ENCODE measurements at places on chromosomes 2 and 18.
A peak's percentile ranks its signal among the peaks of the same experiment; 100 is the strongest.

DNA sequence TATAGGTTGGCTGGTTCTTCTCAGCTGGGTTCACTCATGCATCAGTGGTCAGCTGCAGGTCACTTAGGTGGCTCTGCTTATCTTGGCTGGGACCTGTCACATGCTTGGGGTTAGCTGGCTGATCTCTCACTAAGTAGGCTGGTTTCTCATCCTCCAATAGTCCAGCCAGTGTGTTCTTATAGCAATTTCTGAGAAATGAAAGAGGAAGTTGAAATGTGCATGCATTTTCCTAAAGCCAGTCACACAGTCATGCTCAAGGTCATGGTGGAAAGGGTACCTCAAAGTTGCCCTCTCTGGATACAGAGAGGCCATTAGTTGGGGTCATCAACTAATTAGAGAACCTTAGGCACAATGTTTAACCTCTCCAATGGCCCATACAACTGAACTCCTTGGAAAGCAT, 64.4 kb downstream of the KLHL29 start:
- DNase-seq: no peak

- no peak for DNase-seq
These were observed 769 bp downstream of the ALMS1 start for GRCh38 chr2:73386342-73386868.

GRCh38 chr2:98924910-98925309, 11.1 kb downstream of the CRACDL start:
- DNase-seq: peak; percentile 41

- DNase-seq: no peak
These were observed 40.0 kb upstream of the FRZB start for GRCh38 chr2:182906454-182906853.

DNA sequence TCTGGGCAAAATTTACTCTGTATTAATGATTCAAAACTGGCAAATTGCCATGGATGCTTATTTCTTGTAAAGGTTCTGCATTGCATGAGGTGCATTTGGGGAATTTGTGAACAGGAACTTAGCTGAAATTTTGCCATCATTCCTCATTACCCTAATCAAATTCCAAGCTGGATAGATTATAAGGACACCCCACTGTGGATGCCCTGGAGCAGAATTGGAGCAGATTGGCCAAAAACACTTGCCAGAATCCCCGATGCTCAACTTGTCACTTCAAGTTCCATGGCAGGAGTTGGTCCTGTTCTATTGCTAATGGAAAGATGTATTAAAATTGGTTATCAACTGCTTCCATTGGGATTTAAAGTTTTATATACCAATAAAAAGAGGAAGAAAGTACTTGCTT, 237.9 kb downstream of the CCDC102B start:
- DNase-seq: no peak

- DNase-seq: peak; percentile 90
These were observed 11.4 kb upstream of the ALPI start for GRCh38 chr2:232444409-232445148.

- peak; percentile 81 for DNase-seq
These were observed 118.7 kb downstream of the KCTD1 start for GRCh38 chr18:26429535-26430226.

- DNase-seq: no peak
These were observed 251.6 kb downstream of the BCL2 start for GRCh38 chr18:63067939-63068338.

- no peak for DNase-seq
These were observed 226.2 kb downstream of the CDH2 start for GRCh38 chr18:27950648-27951228.

- DNase-seq: no peak
These were observed 24.2 kb downstream of the LMAN2L start for GRCh38 chr2:96715658-96716057.

DNA sequence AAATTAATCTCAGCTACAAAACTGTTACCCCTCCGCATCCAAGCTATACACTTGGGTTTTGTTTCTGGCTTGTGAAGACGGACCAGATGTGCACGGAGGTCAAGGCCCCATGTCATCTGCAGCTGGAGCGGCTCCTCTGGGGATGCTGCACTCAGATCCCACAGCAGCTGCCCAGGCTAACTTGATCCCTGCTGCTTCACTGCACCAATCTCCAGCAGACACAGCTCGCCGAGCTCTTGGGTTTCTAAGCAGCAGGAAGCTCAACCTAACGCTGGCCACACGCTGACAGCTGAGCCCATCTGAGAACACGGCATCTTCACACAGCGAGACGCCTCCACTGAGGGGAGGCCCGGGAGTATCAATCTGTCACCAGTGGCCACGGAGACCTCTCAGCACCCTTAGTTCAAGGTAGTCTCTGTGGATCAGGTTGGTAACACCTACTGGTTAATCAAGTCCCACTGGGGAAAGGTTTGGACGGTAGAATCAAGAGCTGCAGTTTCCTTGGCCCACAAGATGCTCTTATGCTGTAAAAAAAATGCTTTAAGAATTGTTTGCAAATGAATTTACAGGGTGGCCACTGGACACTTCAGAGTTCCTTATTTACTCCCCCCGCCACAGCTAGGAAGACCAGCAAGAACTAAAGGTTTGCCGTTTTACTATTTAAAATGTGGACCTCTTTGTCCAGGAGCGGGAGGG, 67.5 kb downstream of the EMILIN2 start:
- DNase-seq: peak; percentile 34

- no peak for DNase-seq
These were observed 31.0 kb downstream of the RNF125 start for GRCh38 chr18:32049393-32050171.

DNA sequence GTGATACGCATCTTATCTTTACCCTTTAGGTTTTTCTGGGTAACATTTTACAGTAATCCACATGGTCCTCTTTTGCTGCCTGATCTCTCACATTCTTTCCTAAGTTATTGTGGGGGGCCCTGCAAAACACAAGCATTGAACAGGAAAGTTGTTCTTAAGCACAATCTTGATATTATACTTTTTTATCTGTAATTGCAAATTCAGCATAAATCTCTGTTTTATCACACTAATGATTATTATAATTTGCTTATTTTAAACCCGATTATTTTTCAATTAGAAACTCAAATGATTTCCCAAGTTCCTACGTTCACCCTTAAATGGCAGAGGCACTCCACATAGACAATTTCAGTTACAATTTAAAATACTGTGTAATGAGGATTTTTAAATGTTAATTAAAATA, 386.0 kb upstream of the GYPC start:
- no peak for DNase-seq

- no peak for DNase-seq
These were observed 1.4 kb downstream of the TOGARAM2 start for GRCh38 chr2:28982381-28982950.

DNA sequence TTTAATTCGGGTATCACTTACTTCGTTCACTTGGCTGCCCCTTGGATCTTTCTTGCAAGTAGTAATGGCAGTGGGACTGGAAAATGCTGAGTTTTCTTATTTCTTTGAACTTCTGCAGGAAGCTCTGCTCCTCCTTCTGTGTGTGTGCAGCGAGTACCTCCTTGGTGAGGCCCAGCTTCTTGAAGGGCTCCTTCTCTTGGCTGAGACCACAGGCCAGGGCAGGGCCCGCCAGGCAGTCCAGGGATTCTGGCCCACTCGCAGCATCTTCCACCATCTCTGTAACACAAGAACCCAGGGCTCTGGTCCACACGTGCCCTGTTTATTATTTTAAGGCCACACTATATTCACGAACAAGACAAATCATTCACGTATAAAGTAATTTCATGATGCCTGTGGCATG, 15.8 kb upstream of the HES6 start:
- DNase-seq: no peak

DNA sequence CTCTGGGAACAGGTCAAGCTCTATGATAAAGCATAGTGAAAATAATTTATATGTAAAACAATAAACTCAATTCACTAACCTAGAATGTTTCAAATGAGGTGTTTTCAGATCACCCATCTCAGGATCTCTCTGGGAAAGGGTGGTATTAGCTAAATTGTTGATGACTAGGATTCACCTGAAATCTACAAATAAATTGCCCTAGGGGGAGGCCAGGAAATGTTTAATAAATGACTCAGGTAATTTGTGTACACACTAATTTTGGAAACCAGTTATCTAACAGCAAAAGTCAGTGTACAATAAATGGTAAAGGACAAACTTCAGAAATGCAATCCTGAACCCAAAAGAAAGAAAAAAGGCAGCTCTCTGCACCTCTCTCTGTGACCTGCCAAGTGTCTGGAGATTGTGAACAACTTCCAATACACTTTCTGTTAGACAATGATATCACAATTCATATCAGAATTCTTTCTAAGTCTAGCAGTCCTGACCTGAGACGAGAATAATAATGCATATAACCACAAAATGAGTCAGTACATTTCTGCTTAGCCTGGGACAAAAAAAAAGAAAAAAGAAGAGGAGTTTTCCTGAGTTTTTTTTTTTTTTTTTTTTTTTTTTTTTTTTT, 760.0 kb downstream of the EPHA4 start:
- DNase-seq: no peak

GRCh38 chr2:49978341-49978740, 824.0 kb upstream of the FSHR start:
- DNase-seq: no peak

GRCh38 chr2:118668431-118669424, 178.7 kb downstream of the EN1 start:
- DNase-seq: peak; percentile 87

GRCh38 chr2:145592361-145592760, 1072.4 kb upstream of the ZEB2 start:
- no peak for DNase-seq

DNA sequence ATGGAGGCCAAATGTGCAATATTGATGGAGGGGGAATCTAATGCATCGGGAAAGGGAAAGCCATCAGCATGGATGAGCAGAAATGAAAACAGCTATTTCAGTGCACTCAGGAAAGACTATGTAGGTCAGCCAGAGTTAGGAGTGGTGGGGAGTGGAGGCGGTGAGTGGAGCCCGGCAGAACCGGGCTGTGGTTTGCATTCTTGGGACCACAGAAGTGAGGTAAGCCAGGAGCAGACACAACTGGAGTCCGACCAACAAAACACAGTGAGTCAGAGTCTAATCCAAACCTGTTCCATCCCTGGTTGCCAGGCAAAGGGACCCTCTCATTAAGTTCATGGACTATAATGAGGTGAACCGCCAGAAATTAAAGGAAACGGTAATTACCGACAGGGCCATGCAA, 61.1 kb upstream of the RAB12 start:
- no peak for DNase-seq

- DNase-seq: peak; percentile 96
These were observed 103.4 kb downstream of the TNS1 start for GRCh38 chr2:217899231-217900009.

DNA sequence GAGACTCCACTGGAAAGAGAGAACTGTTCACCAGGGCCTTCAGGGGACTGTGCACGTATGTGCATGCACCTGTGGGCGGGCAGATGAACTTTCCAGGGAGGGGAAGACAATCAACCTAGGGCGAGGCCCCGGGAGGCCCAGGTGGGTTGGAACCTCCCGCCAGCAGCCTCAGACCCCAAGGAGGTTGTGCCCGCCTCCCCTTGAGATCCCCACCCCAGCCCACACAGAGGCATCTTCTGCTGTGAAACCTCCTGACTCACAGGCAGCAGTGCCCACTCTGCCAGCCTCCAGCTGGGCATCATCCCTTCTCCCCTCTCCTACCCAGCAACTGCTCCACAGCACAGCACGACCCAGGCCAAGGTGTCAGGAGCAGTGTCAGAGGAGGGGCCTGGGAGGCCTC, 54.4 kb downstream of the FAM178B start:
- DNase-seq: no peak

DNA sequence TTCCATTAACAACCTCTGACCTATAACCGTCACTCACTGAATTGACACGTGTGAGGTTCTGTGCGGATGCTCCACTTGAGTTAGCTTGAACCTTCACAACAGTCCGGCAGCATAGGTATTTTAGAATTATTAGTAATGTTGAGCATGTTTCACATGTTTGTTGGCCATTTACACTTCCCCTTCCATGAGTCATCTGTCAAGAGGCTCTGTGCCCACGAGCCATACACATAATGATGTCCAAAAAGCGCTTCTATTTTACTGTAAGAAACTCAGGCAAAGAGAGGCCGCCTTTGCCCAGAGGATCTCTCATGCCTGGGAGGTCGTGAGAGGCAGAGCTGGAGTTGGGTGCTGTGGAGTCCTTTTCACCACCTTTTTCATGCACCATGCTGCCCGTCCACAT, 28.9 kb upstream of the TMEM214 start:
- no peak for DNase-seq

DNA sequence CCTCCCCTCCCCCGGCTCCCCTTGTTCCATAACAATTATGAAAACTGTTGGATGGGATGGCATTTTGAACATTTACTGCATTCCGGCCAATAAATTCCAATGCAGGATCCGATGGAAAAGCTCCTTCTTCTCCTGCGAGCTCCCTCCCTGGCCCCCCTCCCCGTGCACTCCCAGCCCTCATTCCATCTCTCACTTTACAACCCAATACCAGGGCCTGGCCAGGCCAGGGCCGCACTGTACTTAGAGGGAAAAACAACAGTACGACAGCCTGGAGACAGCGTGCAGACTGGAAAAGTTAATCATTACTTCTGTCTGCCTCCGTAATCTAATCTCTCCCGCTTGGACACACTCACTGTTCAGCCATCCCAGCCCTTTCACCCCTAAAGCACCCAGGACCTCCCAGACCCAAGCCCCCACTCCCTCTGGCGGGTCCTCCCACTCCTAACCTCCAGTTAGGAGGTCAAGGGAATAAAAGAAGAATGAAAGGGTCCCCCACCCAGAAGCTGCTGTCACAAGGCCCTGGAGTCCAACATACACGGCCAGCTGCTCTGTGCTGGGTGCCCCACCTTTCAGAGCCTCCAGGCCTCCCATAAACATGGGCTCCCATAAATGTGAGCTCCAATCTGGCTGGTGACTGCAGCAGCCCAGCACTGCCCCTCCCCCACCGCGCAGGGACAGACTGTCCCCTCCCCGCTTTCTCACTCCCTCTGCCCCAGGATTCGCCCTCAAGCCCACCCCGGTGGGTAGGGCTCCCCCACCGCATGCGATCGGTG, 20.6 kb downstream of the SMAD7 start:
- DNase-seq: peak; percentile 94

GRCh38 chr2:126971481-126972278, 73.0 kb downstream of the TEX51 start:
- peak; percentile 85 for DNase-seq

DNA sequence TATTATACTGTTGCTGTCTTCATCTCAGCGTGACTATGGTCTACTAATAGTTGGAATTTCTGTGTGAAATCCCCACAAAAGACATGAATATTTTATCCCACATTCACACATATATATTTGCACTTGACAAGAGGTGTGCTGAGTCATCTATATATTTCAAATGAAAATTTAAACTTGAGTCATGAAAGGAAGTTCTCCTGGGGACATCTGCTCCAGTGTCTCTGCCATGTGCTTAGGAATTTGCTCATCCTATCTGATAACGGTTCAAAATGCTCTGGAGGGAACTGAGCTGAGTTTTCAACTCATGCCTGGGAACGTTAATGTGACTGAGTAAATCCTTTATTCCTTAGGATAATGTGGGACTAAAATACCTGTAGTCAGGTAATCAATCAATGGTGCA, 326.2 kb upstream of the MEX3C start:
- no peak for DNase-seq

Data from islet precursor cell (in vitro differentiated cells).